ENCODE measurements at places on chromosomes 11 and 22. TPM values are rescaled to one million over a fixed set of nuclear protein-coding genes. Genes with fewer than 3 reads are reported as not detected.

The DNAJB7 gene
- polyA plus RNA-seq: not detected

The JOSD1 gene
- polyA plus RNA-seq: 31.4 TPM

The MYOD1 gene
- polyA plus RNA-seq: 47.8 TPM

DNA sequence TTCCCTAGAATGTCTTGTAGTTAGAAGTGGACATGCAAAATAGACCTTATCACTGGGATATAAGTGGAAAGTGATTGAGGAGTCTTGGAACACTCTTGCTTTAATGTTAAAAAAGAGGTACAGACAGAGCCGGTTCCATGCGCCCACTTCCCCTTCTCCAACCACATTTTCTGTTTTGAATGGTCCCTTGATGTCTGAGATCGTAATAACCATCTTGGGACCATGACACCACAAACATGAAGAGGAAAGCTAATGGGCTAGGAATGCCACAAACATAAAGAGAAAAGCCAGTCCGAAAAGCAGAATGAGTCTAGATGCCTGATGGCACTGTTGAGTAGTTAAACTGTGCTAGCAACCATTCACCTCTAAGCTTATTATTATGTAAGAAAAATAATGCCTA is 54.8 kb upstream of the SPON1 start:
- DNase-seq: no peak

DNA sequence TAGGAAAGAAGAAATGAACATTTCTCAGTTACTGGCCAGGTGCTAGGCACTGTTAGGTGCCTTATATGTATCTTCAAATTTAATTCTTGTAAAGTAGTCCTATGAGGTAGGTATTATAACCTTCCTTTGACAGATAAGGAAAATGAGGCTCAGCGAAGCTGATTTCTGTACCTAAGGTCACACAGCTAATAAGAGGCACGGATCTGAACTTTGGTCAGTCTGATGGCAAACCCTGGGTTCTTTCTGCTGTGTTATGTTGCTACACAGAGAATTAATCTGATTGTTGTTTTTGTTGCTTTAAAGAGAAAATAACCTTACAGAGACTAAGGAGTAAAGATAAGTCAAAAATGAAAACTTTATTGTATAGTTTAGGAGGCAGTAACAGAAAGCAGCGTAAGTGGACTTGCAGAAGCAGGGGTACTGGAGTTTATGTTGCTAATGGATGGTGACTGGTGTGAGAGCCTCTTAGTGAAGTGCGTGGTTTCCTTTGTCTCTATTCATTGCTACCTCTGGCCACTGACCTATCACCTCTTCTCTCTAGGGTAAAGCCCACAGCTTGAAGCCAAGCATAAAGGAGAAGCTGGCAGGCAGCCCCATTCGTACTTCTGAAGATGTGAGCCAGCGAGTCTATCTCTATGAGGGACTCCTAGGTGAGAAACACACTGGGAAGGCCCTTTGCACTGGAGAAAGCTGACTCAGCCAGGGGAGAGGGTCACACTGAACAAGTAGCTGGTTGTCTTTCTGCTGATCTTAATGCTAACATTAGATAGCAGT is 38.3 kb downstream of the MADD start:
- DNase-seq: no peak

DNA sequence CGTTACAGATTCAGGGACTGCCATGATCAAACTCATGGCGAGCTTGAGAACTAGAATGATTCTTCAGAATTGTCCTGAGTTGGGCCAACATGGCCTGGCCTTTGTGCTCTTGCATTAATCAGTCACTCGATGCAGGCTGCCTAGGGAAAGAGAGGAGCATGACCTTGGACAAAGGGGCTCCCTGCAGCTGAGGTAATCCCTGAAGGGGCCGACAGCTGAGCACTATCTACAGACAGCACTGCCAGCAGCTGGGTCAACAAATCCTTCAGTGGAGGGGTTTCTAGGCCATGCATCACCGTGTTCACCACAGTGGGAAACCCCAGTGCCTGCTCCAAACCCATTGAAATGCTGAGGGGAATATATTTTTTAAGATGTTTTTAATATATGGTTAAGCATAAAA is 159.5 kb upstream of the POU2AF2 start:
- DNase-seq: no peak

GRCh38 chr11:120121336-120121735 is 16.6 kb downstream of the TRIM29 start:
- no peak for DNase-seq

DNA sequence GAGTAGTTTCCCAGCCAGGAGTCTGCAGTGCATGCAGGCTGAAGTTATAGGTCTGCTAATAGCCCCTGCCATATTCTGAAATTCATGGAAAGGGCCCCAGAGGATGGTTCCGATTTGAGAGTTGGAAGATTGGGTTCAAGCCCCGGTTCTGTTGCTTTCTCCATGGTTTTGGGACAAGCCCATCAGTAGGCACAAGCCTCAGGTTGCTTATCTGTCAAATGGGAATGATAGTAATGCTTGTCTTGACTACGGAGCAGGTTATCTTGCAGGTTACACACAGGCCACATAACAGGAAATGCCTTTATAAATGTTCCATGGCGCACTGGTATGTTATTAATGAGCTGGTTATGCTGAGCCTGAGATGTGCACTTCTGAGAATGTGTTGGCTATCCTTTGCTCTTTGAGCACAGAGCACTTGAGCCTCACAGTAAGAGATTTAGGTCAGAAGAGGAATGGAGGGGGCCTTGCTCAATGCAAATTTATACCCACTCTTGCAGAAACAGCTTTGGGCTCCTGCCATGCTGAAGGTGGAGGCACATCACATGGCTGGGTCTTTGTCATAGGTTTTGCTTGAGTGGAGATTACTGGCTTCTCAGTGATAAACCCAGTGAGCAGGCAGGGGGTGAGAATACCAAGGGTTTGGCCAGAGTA is 47.1 kb downstream of the ZNRF3 start:
- no peak for DNase-seq

The MS4A4E gene
- polyA plus RNA-seq: 1.3 TPM

- DNase-seq: no peak
Observed at GRCh38 chr11:31827455-31828206, 16.5 kb upstream of the PAX6 start.

The MRGPRX3 gene
- polyA plus RNA-seq: not detected

- no peak for DNase-seq
Observed at GRCh38 chr11:10744206-10744605, 6.8 kb upstream of the CTR9 start.

DNA sequence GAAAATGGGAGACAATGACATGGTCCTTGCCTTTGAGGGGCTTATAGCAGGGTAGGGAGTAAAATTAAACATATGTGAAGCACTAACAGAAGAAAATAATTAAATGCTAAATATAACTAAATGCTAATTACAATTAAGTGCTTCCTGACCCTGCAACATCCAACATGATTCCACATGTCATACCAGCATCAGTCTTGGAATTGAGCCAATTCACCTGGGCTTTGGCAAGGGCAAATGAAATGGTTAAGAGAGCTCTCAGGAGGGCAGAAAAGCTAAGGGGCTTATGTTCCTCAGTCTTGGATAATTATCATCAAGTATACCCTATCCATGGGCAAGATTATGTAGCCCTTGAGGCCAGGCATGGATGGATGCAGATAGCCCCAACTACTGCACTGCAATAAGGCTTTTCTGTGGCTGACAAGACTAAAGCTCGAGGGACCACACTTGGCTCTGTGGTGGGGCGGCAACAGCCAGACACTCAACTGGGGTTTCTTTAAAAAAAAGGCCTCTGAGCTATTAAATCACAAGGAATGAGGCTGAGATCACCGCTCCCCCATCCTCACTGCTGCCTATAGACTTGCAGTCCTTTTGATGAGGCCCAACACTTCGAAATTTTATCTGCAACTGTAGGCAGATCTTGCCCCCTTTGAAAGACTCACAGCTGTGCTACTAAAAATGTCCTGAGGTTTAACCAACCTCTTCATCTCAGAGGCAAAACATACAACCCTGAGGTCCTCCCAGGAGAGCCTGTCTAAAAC is 39.0 kb downstream of the IL18BP start:
- DNase-seq: peak; percentile 46

DNA sequence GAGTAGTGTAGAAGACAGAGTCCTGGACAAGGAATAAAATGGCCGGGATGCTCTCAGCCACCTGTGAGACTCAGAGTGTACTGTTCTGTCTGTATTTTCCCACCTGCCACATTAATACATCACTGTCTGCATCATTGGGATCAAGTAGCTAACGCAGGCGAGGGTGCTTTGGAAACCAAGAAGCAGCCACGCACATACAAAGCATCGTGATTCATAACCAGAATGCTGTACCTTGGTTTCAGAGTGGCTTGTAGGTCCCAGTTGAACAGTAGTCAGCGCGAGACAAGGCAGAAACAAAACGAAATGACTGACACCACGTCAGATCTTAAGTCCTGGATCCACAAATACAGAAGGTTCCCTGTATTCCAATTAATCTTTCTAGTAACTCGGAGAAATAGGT is 198.3 kb downstream of the GRIK4 start:
- DNase-seq: no peak

The KBTBD3 gene
- polyA plus RNA-seq: 6.1 TPM

The BID gene
- 16.2 TPM for polyA plus RNA-seq

- no peak for DNase-seq
Observed at GRCh38 chr11:76184551-76184993, 21.7 kb downstream of the WNT11 start.

The NAALAD2 gene
- polyA plus RNA-seq: 3.2 TPM

DNA sequence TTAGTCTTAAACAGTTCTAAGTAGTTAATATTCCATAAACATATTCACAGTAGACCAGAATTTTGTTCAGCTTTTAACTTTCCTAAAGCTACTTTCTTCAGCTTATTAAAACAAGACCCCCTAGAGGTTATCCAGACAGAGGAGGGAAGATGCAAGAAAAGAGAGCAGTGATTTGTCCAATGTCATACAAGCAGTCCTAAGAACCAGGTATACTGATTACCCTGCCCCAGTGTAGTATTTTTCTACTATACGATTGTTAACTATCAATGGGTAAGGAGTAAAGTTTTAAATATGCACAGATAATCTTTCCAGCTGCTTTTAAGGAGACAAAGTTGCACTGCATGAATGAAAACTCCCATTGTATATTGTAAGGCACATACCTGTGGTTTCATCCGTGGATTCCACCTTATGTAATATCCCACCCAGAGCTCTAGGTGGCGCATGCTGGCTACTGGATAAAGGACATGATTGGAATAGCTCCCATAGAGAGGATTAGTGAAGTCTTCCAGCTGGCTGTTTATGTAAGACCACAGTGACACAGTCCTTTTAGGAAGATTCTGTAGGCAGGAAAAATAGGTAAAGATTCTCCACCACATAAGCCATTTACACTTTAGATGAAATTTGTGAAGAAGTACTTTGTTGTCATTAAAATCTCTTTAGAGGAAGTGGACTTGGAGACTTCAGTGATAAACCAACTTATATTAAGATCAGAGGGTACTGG is 45.6 kb downstream of the CEP57 start:
- peak; percentile 63 for DNase-seq

The PDE2A gene
- polyA plus RNA-seq: 16.9 TPM

The GVQW3 gene
- polyA plus RNA-seq: 3.3 TPM

The HTR3A gene
- 0.18 TPM for polyA plus RNA-seq

DNA sequence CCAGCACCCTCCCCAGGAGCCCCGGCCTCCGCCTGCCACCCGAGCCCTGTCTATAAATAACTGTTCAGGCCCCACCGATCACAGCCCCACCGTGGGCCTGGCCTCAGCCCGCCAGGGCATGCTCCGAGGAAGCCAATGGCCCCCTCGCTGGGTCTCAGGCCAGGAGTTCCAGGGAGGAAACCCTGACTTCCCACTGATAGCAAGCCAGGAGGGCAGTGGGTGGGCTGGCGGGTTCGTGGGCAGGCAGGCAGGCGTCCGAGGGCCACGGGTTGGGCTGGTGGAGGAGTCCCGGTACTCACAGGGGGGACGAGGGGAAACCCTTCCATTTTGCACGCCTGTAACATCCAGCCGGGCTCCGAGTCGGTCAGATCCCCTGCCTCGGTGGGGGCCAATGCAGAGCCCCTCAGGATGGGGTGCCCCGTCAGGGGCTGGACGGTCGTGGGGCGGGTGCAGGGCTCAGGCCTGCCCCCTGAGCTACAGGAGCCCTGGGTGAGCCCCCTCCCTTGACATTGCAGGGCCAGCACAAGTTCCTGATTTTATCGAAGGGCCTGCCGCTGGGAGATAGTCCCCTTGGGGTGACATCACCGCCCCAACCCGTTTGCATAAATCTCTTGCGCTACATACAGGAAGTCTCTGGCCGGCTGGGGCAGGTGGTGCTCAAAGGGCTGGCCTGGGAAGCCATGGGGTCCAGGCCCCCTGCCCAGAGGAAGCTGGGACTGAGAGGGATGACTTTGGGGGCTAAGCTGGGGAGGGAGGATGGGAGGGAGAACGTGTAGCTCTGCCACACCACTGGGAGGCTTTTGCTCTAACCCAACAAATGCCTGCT is at the start of gene SPI1:
TSS of gene SPI1 (minus strand) at position 538 of the 826 bp plus-strand sequence. CDS start at position 344, 194 bp downstream.
- no peak for DNase-seq

The POTEH gene
- not detected for polyA plus RNA-seq

DNA sequence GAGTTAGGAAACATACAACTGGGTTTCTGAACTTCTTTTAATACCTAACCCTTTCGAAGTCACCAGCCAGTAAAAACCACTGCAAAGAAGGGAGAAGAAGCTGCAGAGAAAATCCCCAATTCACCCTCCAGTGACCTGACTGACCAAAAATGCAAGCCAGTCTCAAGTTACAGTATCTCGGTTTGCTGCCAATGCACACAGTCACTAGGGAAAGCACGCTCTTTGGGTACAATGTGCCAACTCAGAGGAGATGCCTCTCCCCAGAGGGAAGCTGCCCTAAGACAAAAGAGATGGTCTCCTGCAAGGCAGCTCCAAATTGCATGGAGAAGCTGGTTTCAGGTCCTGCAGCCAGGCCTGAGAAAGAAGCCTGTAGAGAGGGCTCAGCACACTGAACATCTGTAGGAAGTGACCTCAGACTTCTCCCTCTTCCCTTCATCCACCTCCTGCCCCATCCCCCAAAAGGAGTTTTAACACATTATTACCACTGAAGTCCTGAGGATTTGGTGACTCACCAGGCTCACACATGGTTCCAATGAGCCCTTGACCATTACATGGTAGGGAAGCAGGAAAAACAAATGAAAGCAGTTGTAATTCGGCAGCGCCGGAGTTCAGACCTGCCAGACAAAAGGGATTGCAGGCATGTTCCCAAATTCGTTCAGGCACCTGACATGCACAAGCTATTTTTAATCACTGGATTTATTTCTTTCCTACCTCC is 90.1 kb downstream of the ETS1 start:
- DNase-seq: peak; percentile 91

- no peak for DNase-seq
Observed at GRCh38 chr11:100741866-100742625, 55.0 kb downstream of the ARHGAP42 start.

The OSM gene
- polyA plus RNA-seq: not detected

DNA sequence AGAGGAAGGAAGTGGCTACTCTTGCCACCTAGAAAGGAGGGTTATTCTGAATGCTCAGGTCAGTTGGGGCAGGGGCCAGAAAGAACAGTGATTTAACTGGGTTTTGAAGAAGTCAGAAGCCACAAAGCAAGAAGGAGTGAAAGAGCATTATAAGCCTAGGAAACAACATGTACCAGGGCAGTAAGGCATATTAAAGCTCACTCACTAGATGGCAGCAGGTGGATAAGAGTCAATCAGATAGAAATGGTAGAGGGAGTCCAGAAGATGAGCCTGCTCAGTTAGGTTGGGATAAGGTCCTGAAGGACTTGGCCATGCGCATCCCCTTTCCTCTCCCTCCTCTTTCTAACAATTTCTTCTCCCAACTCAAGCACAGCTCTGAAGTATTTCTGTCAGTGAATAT is 22.0 kb upstream of the PATE1 start:
- DNase-seq: no peak
